Mesenteric fat pad (tissue), 1 donor: ENCODE measurements at places on chromosomes 3 and 15.

- DNase-seq: no peak
These were observed 101.7 kb downstream of the MEGF11 start for GRCh38 chr15:66151809-66152208.

DNA sequence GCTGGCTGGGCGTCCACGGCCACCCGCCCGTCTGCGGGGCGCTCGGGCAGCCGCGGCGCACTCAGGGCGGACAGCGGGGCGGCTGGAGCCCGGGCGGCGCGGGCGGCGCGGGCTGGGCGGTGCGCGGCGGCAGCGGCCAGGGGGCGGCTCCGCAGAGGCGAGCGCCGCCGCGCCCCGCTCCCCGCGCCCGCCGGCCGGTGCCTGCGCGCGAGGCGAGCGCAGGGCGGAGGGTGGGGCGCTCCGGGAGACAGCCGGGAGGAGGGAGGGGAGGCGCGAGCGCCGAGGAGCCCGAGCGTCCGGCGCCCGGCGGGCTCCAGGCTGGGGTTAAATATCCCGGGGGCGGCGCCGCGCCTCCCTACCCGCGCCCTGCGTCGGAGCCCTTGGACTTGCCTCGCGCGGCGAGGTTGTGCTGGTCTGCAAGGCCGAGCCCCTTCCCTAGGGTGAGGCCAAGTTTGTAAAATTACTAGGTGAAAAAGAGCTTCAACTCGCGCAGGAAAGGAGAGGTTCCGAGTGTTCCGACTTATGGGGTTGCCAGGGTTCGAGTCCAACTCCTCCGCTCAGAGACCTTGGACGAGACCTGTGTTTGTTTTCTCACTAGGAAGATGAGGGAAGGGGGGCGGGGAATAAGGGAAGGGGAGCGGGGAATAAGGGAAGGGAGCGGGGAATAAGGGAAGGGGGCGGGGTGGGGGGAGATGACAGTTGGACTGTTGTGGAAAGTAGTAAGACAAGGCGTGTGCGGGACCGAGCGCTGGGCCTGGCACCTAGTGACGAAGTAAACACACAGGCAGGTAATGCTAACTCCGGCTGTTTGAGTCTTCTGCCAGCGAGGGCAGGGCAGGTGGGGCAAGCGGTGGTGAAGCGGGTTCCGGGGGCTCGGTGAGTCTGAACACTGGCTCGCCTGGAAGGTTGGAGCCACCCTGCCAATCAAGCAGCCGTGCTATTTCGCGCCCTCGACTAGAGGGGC lies at the start of gene TNFAIP8L3:
Gene TNFAIP8L3, minus strand, starts transcription at position 301 of the 964 bp plus-strand sequence. CDS start 311 bp downstream, outside the sequence.
- DNase-seq: no peak

DNA sequence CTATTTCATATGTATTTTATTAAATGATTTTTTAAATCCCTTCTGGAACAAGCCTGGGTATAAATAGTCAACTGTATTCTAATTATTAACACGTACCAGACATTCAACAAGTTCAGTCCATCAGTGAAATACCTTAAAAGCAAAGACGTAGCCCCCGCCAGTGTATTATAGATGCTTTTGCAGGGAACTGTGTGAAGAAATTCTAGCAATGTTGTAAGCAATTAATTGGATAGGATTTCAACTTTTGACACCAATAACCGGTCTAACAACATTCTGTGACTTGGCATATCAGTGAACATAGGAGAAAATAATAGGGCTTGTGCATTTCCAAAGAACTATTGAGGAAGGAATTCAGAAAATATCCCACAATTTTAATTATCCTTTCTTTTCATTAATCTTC lies 67.2 kb upstream of the TGFBR2 start:
- DNase-seq: no peak

DNA sequence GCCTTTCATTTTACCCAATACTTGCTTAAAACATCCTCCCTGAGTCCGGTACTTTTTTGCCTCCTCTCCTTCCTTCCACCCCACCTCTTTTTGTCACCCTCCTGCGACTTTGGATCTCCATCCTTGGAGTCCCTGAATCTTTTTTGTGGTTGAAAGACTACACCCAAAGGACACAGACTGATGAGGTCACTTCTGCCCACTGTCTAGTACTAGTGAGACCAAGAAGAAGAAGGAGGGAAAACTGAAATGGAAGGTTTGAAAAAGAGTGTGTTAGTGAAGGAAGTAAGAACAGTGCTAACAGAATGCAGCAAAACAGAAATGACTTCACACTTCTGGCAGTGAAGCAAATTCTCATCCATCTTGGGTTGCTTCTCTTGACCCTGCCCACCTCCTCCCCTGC lies 6.6 kb downstream of the B3GNT5 start:
- DNase-seq: no peak

GRCh38 chr3:170480111-170480510 lies 61.4 kb downstream of the CLDN11 start:
- DNase-seq: no peak

- no peak for DNase-seq
These were observed 4.7 kb downstream of the SLC9A9 start for GRCh38 chr3:143843587-143843986.

DNA sequence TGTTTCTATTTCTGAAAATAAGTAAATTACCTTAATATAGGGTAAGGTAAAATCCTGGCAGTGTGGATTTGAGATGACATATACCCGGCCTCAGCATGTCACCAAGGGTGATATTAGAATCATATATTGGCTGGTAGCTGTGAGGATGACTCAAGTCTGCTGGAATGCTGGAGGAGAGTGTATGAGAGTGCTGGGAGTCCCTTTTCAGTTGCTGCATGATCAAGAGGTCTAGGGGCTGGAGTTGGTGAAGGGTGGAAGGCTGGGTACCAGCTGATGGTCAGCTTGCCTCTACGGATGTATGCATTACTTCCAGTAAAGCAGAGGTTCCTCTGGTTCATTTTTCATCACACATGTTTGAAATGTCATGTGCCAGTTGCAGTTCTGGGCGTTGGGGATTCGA lies 40.6 kb downstream of the SLC25A26 start:
- no peak for DNase-seq
